ENCODE measurements at places on chromosomes 5 and 9.
A peak's percentile ranks its signal among the peaks of the same experiment; 100 is the strongest.

GRCh38 chr9:1474671-1475070 lies 424.5 kb downstream of the DMRT2 start:
- DNase-seq = no peak

DNA sequence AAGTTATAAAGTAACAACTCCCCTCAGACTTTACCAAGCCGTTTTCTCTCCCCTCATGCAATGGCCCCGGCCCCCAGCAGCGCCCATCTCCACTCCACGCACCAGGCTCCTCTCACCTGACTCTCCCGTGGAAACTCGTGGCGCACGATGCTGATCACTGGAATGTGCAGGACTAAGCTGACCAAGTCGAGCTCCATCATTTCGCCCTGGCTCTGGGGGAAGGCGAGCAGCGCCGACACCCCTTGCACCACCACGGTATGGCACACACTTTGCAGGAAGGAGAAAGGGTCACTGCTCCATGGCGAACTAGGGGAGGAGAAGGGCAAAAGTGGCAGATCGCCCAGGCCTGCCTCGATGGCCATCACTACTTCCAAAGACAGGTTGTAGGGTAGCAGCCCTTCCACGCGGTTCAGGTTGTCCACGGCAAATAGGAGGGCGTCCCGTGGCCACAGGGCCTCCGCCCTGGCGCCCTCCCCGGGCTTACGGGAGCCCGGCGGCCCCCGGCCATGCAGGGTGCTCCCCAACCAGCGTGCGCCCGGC lies 1.2 kb downstream of the GRIN3A start:
- no peak for DNase-seq

DNA sequence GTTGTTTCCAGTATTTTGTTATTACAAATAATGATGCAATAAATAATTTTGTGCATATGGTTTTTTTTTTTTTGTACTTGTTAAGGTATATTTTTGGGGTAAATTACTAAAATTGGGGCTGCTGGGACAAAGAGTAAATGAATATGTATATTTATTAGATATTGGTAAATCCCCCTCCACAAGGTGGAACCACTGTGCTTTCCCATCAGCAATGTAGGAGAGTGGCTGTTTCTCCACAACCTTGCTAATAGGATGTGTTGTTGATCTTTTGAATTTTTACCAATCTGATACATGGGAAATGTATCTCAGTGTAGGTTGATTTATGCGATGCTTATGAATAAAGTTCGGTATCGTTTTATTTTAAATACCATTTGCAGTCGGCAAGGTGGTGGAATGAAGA lies 118.1 kb downstream of the TRPM3 start:
- no peak for DNase-seq

GRCh38 chr9:4936823-4937222 lies 48.2 kb upstream of the JAK2 start:
- no peak for DNase-seq

GRCh38 chr9:37456817-37457216 lies 8.4 kb downstream of the ZBTB5 start:
- DNase-seq = no peak

GRCh38 chr9:76370396-76371023 lies 23.7 kb downstream of the RFK start:
- DNase-seq = no peak

DNA sequence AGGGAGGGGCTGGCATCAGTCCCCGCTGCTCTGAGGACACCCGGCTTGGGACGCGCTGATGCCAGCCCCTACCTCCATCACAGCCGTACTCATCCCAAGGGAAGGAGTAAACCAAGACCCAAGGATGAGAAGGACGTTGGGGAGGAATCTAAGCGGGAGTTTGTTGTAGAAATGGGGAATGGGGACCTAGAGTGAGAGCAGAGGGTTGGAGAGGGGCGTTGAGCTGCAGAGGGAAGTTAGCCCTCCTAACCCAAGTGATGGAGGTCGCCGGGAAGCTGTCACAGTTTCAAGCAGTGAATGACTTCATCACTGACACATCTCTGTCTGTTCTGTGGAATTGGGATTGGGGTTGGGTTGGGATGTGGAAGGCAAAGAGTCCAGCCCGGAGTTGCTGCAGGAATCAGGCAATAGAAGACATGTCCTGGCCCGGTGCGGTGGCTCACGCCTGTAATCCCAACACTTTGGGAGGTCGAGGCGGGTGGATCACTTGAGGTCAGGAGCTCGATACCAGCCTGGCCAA lies 759 bp upstream of the SUSD1 start:
- DNase-seq = no peak

GRCh38 chr5:134029156-134029555 lies 24.4 kb upstream of the VDAC1 start:
- DNase-seq = peak; percentile 92

- DNase-seq = no peak
These were observed 1938.7 kb upstream of the NUDT12 start for GRCh38 chr5:105501315-105501714.

GRCh38 chr9:129720865-129721545 lies 31.8 kb downstream of the PTGES start:
- no peak for DNase-seq

GRCh38 chr5:159527546-159528254 lies 197.4 kb upstream of the IL12B start:
- no peak for DNase-seq

DNA sequence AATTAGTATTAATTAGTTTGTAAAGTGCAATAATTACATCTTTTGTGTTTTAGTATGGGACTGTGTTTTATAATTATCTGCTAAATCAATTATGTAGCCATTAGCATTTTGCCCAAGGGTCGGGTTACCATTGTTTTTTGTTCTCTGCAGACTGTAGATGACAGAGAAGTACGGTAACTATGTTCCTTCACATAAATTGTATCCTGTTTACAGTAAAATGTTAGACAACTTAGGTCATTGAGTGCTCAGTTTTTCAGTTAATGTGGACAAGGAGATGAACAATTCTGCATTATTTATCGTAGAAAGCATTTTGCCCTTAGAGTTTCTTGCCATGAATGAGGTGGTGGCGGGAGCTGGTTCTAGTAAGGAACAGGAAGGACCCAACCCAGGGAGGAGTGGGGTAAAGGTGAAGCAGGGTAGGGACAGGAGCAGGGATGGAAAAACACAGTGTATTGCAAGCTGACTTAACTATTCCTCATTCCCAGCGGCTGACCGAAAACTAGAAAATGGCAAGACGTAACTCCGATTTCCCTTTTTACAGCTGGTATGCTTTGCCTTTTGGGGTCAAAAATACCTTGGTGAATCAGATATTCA lies 243.7 kb upstream of the SLC24A2 start:
- no peak for DNase-seq

GRCh38 chr9:113677057-113677456 lies 199.1 kb upstream of the ZNF618 start:
- DNase-seq = no peak

DNA sequence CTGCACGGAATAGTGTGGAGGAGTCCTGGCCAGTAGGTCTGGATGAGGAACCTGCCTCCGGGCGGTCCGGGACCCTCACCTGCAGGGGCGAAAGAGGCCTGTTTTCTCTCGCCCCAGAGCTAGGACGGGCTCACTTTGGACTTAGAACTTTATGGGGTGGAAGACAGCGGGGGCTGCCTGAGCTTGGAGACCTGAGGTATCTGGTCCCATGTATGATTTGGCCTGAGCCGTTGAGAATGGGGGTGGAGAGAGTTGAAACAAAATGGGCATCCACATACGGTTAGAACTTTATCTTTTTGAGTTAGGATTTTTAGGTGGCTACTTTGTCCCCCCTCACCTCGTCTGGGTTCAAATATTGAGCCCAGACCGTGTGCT lies 681 bp upstream of the ETF1 start:
- peak; percentile 76 for DNase-seq

DNA sequence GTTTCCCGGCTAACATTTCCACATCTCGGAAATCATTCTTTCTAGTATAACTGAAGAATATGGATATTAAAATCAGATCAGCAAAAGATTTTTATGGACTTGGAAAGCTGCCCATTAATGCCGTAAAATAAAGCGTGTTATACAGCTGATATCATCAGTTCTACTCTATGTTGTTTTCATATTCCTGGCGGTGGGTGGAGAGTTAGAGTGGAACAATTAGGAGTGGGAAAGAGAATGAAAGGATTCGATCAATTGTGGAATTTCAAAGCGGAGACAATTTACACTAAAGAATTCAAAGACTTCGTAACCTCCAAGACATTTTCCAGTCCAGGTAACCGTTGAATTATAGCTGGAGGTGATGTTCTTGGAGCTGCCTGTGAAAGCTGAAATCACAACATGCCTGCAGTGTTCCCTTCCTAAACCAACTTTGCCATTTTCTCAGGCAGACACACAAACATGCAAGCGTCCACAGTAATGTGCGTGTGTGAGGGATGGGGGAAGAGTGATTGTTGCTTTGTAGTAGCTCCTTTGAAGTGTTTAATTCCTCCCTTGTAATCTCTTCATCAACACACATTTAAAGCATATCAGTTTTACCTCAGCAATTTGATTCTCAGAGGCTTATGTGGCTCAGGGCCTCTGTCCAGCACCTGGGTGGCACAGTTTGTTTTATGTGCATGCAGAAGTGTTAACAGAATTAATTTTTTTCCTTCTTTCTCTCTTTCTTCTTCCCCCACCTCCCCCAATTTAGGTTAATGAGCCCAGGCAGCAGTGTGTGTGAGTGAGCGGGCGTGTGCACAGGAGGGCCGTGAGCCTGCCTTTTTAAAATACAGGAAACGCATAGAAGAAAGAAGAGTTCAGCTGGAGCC lies 544.1 kb downstream of the RAB3C start:
- no peak for DNase-seq

- DNase-seq = peak; percentile 15
These were observed 82.8 kb downstream of the SLC1A3 start for GRCh38 chr5:36689225-36689624.

DNA sequence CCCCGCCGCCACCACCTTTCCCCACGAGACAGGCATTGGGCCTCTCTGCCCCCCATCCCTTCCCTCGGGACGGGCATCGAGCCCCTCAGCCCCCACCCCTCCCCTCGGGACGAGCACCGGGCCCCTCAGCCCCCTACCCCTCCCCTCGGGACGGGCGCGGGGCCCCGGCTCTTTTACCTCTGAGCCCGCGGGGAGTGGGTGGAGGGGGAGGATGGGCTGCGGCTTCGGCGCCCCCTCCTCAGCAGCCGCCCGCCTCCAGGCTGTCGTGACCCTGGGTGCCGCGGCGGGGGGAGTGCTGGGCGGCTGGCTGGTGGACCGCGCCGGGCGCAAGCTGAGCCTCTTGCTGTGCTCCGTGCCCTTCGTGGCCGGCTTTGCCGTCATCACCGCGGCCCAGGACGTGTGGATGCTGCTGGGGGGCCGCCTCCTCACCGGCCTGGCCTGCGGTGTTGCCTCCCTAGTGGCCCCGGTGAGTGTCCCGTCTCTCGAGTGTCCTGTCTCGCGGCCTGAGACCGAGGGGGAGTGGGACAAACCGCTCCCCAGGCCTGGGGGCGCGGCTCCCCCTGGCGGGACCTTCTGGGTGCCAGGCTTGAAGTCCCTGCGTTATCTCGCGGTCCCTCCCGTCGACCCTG lies 791 bp downstream of the SLC2A8 start:
- peak; percentile 16 for DNase-seq

- no peak for DNase-seq
These were observed 274.4 kb downstream of the CSNK1G3 start for GRCh38 chr5:123786411-123786810.

- no peak for DNase-seq
These were observed 261.2 kb upstream of the TRPC7 start for GRCh38 chr5:136626531-136626930.

GRCh38 chr5:42677156-42677842 lies 79.3 kb upstream of the CCDC152 start:
- DNase-seq = no peak

GRCh38 chr9:20591223-20591622 lies 31.1 kb downstream of the MLLT3 start:
- no peak for DNase-seq

- no peak for DNase-seq
These were observed 162.1 kb downstream of the SNX18 start for GRCh38 chr5:54679686-54680085.

DNA sequence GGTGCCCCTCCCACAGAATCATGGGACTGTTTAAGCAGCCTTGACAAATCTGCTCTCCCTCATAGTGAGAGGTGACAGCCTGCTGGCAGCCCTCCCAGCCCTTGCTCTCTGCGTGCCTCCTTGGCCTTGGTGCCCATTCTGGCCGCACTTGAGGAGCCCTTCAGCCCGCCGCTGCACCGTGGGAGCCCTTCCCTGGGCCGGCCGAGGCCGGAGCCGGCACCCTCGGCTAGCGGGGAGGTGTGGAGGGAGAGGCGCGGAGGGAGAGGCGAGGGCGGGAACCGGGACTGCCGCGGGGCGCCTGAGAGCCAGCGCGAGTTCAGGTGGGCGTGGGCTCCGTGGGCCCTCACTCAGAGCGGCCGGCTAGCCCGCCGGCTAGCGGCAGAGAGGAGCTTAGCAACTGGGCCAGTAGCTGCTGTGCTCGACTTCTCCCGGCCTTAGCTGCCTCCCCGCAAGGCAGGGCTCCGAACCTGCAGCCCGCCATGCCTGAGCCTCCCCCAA lies 125.9 kb upstream of the MYO10 start:
- no peak for DNase-seq

- no peak for DNase-seq
These were observed 24.6 kb downstream of the TLE1 start for GRCh38 chr9:81664638-81665222.

GRCh38 chr5:31916327-31916726 lies 257.8 kb downstream of the GOLPH3 start:
- no peak for DNase-seq

GRCh38 chr5:137035480-137035878 lies 463.6 kb downstream of the SPOCK1 start:
- peak; percentile 19 for DNase-seq

DNA sequence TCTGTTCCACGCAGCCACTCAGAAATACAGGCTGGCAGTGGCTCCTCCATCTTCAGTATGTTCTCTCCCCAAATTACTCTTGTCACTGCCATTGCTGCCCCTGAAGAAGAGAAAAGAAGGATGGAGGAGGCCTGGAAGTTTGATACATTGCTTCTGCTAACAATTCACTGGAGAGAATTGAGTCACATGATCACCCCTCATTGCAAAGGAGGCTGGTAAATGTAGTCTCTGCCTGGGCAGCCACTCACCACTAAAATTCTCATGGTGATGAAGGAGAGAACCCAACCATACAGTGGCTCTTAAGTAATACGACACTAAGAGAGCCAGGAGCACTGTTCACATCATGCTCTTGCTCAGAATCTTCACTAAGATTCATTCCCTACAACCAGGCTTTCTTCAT lies 112.0 kb downstream of the DOCK8 start:
- no peak for DNase-seq

- DNase-seq = peak; percentile 53
These were observed 12.5 kb downstream of the PHF2 start for GRCh38 chr9:93588641-93589609.

DNA sequence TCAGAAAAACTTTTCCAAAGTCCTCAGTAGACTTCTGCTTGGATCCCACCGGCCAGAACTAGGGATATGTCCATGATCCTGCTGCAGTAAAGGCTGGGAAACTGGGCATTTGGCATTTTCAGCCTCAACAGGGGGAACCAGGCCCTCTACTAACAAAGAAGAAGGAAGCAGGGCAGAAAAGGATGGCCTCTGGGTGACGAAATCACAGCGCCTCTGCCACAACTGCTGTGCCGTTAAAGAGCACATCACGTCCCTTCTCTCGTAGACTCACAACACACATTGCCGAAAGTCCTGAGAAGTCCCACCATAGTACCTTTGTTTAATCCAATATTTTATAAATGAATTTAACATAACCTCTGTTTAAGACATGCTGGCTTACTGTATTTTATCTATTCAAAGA lies 10.4 kb upstream of the AFAP1L1 start:
- no peak for DNase-seq

GRCh38 chr9:81827616-81828296 lies 100.5 kb upstream of the SPATA31D4 start:
- DNase-seq = no peak
